Foreskin keratinocyte (primary cell): ENCODE measurements at places on chromosomes 6 and 20. TPM values are rescaled to one million over a fixed set of nuclear protein-coding genes. Genes with fewer than 3 reads are reported as not detected.

The GPX5 gene
- not detected in 2 replicates for total RNA-seq

The SLC24A3 gene
- 0.20 and 0.25 TPM in 2 replicates for total RNA-seq

The CSNK2A1 gene
- total RNA-seq: 121 and 125 TPM in 2 replicates

The ARFGEF2 gene
- total RNA-seq: 22.2 and 22.4 TPM in 2 replicates

The CASS4 gene
- not detected in 2 replicates for total RNA-seq

The SLA2 gene
- not detected in 2 replicates for total RNA-seq

The ANKS1A gene
- total RNA-seq: 14.8 and 15.4 TPM in 2 replicates

The JARID2 gene
- 17.6 and 22.3 TPM in 2 replicates for total RNA-seq

The FOXC1 gene
- 3.5 and 5.0 TPM in 2 replicates for total RNA-seq

The PDYN gene
- not detected in 2 replicates for total RNA-seq

The EDN3 gene
- total RNA-seq: not detected in 2 replicates

The NRN1 gene
- total RNA-seq: not detected in 2 replicates

The CCHCR1 gene
- 18.4 and 21.8 TPM in 2 replicates for total RNA-seq

The TREML1 gene
- 0.18 and 0.34 TPM in 2 replicates for total RNA-seq

The TREM1 gene
- not detected in 2 replicates for total RNA-seq

The HLA-DQB1 gene
- 1.7 and 3.3 TPM in 2 replicates for total RNA-seq

The PRSS35 gene
- not detected in 2 replicates for total RNA-seq
